ENCODE measurements at places on chromosomes 1 and 21. TPM values are rescaled to one million over a fixed set of nuclear protein-coding genes. Genes with fewer than 3 reads are reported as not detected.
A peak's percentile ranks its signal among the peaks of the same experiment; 100 is the strongest.

- DNase-seq, result no peak
Observed at GRCh38 chr1:94551449-94551848, 9.9 kb upstream of the F3 start.

PTGS2 gene
- total RNA-seq, result 8.7 TPM

DNA sequence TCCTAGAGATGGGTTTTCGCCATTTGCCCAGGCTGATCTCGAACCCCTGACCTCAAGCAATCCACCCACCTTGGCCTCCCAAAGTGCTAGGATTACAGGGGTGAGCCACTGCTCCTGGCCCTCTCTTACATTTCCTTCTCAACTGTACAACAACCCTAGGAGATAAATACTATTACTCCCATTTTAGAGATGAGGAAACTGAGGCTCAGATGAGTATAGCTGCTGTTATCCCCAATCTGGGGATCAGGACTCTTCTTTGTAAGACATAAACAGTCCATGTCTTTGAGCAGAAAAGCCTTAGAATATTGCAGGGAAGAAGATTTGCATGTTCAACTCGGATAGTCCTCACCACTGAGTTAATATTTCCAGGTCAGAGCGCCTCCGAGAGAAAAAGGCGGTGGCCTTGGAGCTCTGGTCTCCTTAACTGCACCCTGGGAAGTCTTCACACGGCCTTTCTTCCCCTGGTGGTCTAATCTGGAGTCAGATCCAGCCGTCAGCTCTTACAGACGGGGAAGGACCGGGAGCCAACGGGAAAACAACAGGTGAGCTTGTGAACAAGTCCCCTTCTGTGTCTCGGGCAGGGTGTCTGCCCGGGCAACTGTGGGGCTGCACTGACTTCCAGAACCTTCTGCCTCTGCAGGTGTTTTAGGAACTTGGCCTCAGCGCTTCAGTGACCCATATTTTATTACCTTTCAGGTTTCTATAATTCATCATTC, 5.9 kb upstream of the OLIG1 start:
- DNase-seq, result no peak

GRCh38 chr1:220182111-220182510, 88.2 kb downstream of the IARS2 start:
- no peak for DNase-seq

- no peak for DNase-seq
Observed at GRCh38 chr21:33370305-33370704, 32.9 kb upstream of the IFNGR2 start.

PRR9 gene
- not detected for total RNA-seq

DNA sequence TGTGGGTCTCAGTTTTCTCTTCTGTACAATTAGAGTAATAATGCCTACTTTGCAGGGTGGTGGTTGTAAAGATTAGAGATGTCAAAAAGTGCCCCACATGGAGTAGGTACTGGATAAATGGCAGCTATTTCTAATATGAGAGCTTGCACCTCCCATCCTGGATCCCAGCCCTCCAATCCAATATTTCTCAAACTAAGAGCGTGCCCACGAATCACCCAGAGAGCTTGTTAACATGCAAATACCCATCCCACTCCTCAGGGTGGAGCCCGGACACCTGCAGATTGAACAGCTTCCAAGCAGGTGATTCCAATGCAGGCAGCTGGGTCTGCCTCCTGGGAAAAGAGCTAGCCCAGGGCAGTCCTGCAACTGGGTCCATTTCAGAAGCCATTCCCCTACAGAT, 33.0 kb downstream of the LRRN2 start:
- no peak for DNase-seq

TRIM58 gene
- 6.0 TPM for total RNA-seq

C2CD4D gene
- total RNA-seq, result 1.0 TPM

DNA sequence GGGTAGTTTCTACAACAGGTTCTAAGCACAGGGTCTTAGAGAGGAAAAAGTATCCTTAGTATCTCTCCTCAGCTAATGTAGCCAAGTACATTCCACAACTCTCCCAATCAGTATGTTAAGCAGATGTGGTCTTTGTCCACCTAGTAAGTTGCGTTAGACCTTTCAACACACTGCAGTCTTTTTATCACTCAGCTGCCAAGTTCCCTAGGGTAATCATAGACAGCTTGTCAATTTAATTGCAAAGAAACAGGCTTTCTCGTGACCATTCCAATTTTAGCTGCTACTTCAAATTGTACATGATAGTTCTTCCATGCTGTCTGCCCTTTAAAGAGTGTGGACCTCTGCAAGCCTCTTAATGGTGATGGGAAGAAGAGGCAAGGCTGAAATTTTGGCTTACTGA, 211.8 kb upstream of the PKN2 start:
- no peak for DNase-seq

- DNase-seq, result no peak
Observed at GRCh38 chr1:165216254-165216653, 140.3 kb downstream of the LMX1A start.

DCST1 gene
- total RNA-seq, result not detected

DNA sequence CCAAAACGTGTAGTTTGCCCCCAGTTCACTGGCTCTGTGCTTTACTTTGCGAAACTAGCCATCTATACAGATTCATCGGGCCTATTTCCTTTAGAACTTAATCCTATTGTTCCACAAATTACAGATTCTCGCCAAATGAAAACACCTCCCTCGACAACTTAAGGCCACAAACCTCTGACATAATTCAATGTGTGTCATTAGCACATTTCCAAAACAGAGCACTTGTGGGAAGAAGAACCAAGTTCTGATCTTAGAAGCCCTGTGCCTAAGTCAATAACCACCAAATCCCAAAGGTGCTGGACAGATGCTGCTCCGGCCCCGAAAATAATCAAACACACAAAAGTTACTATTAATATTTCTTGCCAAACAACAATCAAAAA, 93.9 kb downstream of the SLC45A1 start:
- DNase-seq, result no peak

CASQ1 gene
- total RNA-seq, result not detected

SERTAD4 gene
- total RNA-seq, result 8.7 TPM

ASPM gene
- total RNA-seq, result 39.6 TPM

GRCh38 chr1:97926017-97926708, 5.3 kb upstream of the DPYD start:
- DNase-seq, result no peak

DNA sequence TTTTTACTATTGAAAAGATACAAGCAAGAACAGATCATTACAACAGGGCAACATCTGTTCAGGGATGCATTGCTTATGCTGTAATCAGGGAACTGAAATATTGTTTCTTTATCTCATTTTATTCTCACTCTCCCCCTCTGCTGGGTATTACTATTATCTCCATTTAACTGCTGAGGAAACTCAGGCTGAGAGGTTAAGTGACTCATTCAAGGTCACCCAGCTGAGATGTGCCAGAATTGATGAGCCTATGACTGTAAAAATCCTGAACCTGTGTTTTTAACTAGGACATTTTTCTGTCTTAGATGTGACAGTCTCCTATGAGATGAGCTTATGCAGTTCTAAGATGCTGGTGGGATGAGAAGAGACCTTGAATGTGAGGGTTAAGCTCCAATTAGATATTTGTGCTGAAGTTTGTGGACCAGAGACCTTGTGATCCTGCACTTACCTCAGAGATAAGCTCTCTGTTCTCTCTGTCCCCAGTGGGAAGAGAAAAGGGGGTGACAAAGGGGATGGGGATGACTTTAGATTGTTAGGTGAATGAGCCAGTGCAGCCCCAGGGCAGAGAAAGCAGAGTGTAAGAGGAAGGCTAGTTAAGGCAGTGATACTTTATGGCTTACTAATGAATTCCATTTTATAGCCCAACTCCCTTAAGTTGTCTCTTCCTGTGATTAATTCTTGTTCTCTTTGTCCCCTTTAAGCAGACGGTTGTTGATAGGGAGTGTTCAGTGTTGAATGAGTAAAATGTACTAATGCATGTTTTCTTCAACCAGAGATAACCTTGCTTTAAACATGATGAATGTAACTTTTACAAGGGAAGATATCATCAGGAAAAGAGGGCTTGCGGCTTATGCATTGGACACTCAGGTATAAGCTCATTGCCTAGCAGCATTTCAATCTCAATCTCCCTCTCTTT, 111.4 kb downstream of the HLX start:
- peak; percentile 31 for DNase-seq

GRCh38 chr1:46219551-46220520, 16.7 kb downstream of the LURAP1 start:
- DNase-seq, result no peak

ACOT7 gene
- total RNA-seq, result 80.3 TPM

DNA sequence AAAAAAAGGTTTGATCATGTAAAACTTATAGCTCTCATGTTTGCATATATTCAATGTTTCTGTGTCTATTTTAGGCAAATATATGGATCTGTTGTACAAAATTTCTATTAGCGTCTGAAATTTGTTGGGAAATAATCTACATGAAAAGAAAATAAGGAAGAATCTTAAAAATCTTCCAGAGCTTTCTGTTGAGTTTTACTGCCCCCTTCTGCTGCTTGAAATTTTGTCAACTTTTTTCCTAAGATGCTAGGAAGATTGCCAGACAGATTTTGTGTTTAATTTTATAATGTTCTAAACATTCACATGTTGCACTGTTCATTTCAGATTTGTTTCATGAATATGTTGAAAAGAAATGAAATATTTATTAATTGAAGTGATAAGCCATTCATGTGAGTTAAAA, 2.5 kb upstream of the PTGS2 start:
- no peak for DNase-seq

GRCh38 chr1:109631513-109632505, 12.2 kb downstream of the AMPD2 start:
- DNase-seq, result no peak

- no peak for DNase-seq
Observed at GRCh38 chr21:36048357-36048756, 12.0 kb downstream of the SETD4 start.

GRCh38 chr21:34807146-34807880, 138.5 kb downstream of the CLIC6 start:
- peak; percentile 98 for DNase-seq

DNA sequence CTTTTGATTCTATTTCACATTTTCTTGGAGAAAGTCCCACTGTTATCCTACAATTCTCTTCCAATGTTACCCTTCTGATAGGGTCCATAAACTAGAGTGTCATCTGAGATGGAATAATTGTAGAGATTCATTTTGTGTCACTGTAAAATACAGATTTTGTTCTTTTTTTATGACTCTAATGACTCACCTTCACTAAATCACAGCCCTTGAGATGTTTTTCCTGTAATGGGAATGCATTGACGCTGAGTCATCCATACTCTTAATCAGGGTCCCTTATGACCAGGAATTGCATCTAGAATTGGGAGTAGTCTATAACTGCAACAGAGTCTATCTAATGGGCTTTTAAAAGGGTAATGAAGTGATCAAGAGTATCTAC, 315.5 kb downstream of the TGFB2 start:
- DNase-seq, result peak; percentile 74

SPRR5 gene
- not detected for total RNA-seq

- no peak for DNase-seq
Observed at GRCh38 chr1:109739738-109740614, 862 bp downstream of the GSTM3 start.

IL22RA1 gene
- not detected for total RNA-seq

DNA sequence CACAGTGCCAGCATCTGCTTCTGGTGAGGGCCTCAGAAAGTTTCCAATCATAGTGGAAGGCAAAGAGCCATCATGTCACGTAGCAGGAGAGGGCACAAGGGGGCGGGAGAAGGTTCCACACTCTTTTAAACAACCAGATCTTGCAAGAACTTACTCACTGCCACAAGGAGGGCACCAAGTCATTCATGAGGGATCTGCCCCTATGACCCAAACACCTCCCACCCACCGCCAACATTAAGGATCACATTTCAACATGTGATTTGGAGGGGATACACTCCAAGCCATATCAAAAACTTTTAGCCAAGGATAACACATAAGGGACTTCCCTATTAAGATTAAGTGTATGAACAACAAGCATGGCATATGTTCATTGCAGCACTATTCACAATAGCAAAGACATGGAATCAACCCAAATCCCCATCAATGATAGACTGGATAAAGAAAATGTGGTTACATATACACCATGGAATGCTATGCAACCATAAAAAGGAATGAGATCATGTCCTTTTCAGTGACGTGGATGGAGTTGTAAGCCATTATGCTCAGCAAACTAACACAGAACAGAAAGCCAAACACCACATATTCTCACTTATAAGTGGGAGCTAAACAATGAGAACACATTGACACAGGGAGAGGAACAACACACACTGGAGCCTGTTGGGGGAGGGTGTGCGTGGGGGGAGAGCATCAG, 19.9 kb upstream of the SLC35F3 start:
- no peak for DNase-seq

DNA sequence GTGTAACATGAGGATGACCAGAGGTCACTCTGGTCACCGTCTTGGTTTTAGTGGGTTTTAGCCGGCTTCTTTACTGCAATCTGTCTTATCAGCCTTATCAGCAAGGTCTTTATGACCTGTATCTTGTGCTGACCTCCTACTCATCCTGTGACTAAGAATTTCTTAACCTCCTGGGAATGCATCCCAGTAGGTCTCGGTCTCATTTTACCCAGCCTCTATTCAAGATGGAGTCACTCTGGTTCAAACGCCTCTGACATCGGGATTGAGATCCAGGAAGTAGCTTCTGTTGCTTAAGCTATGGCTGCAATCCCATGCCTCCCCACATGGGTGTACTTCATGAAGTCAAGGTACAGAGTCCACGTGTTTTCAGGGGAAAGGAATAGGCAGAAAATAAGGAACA, 19.9 kb downstream of the FMN2 start:
- no peak for DNase-seq

DNA sequence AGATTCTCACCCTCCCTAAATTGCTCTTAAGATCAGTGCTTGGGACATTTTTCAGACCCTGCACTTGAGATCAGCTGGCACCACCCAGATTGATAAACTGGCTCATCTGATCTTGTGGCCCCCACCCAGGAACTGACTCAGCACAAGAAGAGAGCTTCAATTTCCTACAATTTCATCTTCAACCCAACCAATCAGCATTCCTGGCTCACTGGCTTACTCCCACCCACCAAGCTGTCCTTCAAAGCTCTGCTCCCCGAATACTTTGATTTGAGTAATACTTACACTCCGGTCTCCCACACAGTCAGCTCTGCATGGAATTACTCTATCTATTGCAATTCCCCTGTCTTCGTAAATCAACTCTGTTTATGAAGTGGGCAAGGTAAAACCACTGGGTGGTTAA, 461.9 kb upstream of the RGS18 start:
- no peak for DNase-seq
